MCF 10A (cell line): ENCODE measurements at places on chromosomes 12 and 14.

- H3K4me1 ChIP-seq: peaks cover 18% of the 10 kb centered on the region
- H3K4me3 ChIP-seq: no peak overlapping the region
- no peak overlapping the region for H3K27ac ChIP-seq
- no peak for DNase-seq
These were observed 29.5 kb downstream of the SPPL3 start for GRCh38 chr12:120874547-120875245.

DNA sequence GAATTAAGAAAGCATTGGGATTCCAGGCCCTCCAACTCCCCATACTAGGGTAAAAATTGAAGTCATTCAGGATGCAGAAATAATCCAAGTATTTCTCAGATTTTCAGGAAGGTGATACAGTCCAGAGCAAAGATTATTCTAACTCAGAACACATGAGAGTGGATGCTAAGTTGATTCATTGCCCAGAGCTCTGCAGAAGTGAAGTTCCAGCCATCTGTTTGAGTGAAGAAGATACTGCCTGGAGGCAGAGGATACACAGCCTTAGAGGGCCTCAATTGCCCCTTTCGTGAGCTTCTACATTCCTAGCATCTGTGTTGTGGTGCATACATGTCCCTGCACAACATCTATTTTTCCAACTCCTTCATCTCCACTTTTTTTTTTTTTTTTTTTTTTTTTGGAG, 36.9 kb upstream of the SMUG1 start:
- H3K4me3 ChIP-seq: no peak overlapping the region
- H3K27ac ChIP-seq: no peak overlapping the region
- H3K4me1 ChIP-seq: peaks cover 17% of the 10 kb centered on the region
- peaks cover 4% of the 10 kb centered on the region for H3K36me3 ChIP-seq

DNA sequence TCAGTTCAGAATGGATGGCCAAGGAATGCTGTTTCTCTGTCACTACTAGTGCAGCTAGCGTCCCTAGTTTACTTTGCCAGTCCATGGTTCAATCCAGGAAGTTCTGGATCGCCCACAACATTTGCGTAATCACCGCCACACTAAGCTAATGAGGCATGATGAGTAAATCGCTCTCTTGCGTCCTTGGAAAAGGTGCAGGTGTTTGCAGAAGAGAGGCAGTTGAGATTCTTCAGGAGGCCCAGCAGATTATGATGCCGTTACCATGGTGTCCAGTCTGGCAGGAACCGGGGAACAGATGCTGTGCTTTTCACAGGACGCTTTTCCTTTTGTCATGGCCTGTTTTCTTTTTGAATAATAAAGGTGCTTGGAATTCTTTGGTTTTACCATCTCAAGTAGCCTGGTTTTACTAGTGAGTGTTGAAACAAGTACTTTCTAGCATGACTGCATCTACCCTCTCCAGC, 9.0 kb downstream of the TPH2 start:
- H3K27ac ChIP-seq: no peak overlapping the region
- peaks cover 40% of the 10 kb centered on the region for H3K27me3 ChIP-seq
- DNase-seq: peak; percentile 85

GRCh38 chr12:42652048-42652447, 62.5 kb upstream of the PRICKLE1 start:
- H3K4me3 ChIP-seq: no peak overlapping the region
- no peaks in the 10 kb centered on the region for H3K36me3 ChIP-seq
- no peaks in the 10 kb centered on the region for H3K27me3 ChIP-seq

GRCh38 chr14:104130974-104131651, 7.3 kb upstream of the KIF26A start:
- peaks cover 55% of the 10 kb centered on the region for H3K27me3 ChIP-seq
- no peaks in the 10 kb centered on the region for H3K36me3 ChIP-seq
- H3K27ac ChIP-seq: no peak overlapping the region
- no peak overlapping the region for H3K4me3 ChIP-seq
- H3K4me1 ChIP-seq: no peaks in the 10 kb centered on the region

DNA sequence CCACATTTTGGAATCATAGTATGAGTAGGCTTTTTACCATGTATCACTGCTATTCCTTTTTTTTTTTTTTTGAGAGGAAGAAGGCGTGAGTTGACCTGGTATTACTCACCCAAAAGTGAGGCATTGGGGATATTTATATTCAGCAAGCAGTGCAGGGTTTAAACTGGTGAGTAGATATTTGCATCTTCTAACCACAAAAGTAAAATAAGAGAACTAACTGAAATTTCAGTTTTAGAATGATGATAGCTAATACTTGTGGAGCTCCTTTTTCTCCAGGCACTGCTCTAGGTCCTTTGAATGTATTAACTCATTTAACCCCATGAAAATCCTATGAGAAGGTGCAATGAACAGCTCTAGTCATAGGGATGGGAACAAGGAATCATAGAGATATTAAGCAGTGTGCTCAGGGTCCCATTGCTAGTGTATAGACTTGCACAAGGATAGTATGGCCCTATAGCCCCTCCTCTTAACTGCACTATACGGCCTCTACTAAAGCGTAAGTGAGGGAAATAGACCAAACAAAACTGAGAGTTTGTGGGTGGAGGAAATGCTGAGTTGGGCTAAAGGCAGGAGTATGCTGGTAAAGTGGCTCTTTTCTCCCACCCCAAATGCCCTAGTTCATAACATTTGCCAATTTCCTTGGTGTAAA, 104.3 kb upstream of the MAX start:
- H3K4me3 ChIP-seq: no peak overlapping the region
- peaks cover 26% of the 10 kb centered on the region for H3K4me1 ChIP-seq
- H3K36me3 ChIP-seq: no peaks in the 10 kb centered on the region

DNA sequence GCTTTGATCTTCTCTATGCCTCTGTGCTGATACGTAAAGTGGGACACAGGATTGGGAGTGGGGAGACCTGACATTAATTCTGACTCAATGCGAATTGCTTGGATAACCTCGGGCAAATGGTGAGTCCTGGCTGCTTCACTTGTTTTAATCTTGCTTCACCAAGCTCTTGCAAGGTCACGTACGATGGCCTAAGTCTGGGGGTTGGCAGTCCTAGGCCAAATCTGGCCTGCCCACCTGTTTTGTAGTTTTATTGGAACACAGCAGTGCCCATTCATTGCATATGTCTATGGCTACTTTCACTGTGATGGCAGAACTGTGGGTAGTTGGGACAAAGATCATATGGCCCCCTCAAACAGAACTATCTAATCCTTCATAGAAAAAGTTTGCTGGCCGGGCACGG, 13.4 kb downstream of the CLSTN3 start:
- H3K4me3 ChIP-seq: no peak overlapping the region
- no peak for DNase-seq
- H3K36me3 ChIP-seq: peaks cover 52% of the 10 kb centered on the region
- no peaks in the 10 kb centered on the region for H3K4me1 ChIP-seq
- no peak overlapping the region for H3K27ac ChIP-seq

DNA sequence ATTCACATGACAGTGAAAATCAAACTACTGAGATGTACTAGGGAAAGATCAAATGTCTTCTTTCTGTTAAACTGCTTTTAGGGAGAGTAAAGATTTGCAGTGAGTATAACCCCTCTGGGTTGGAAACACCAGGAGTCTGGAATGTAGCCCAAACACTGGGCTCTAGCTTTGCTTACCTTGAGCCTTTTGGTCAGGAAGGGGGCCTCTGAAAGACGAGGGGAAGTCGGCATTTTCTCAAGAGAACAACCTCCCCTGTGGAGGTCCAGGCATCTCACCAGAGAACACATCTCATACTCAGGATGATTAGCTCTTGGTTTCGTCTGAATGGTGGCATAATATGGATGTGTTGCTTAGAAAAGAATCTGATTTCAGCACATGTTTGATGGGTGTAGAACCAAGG, 169.0 kb downstream of the ZFP36L1 start:
- H3K4me1 ChIP-seq: no peaks in the 10 kb centered on the region
- no peaks in the 10 kb centered on the region for H3K27me3 ChIP-seq
- H3K27ac ChIP-seq: no peak overlapping the region
- peaks cover 10% of the 10 kb centered on the region for H3K36me3 ChIP-seq

DNA sequence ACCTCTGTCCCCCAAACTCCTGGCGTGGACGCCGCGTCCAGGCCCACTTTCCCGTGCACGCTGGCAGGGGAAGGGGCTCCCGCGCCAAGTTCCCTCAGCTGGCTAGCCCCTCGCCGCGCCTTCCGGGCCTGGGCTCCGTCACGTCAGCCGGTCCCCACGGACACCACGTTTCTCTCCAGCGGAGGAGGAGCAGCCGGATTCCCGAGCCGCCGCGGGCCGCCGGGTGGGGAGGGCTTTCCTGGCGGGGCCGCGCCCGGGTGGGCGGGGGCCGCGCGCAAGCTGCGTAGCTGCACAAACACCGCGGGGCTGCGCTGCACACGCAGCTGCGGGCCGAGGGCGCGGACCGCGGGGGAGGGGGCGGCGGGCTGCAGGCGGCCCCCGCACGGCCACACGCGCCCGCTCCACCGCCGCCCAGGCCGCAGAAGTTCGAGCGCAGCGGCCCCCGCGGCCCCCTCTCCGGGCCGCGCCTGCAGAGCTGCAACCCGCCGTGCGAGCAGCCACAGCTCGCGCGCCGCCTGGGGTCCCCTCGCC, 45.1 kb upstream of the PNMA1 start:
- H3K27me3 ChIP-seq: no peaks in the 10 kb centered on the region
- H3K4me1 ChIP-seq: peaks cover 35% of the 10 kb centered on the region
- peak; percentile 38 for DNase-seq
- peak overlapping the region; percentile 86 for H3K4me3 ChIP-seq

DNA sequence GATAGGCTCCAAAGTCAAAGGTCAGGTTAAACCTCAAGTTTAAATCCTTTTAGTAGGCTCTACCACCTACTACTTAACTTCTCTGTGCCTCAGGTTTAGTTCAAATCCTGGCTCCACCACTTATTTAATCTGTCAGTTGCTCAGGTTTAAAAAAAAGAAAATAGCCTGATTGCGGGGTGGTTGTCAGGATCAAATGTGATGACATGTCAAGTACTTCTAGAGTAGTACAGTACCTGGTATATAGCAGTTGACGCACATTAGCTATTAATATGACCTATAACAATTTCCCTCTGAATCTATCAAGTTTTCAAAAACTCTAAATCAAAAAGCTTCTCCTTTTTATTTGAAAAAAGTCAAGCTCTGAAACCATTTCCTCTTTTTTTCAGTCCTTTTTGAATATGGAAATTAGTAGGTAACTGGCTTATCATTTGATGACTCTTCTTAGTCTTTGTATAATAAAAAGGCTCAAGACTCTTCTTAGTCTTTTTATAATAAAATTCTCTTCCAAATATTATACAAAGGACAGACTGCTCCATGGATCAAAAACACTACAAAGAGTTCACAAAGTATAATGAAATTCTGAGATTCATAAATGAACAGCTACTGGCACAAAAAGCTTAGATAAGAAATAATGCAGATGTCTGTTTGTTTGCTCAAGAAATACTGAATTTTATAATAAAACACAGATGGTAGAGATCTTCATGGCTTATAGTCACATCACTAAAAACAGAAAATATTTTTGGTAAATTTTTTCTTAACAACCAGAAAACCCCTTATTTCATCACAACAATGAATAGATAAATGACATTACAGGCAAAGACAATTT, 5.0 kb downstream of the OSBPL8 start:
- H3K4me3 ChIP-seq: no peak overlapping the region
- DNase-seq: no peak
- no peak overlapping the region for H3K27ac ChIP-seq
- H3K36me3 ChIP-seq: peaks cover 12% of the 10 kb centered on the region

DNA sequence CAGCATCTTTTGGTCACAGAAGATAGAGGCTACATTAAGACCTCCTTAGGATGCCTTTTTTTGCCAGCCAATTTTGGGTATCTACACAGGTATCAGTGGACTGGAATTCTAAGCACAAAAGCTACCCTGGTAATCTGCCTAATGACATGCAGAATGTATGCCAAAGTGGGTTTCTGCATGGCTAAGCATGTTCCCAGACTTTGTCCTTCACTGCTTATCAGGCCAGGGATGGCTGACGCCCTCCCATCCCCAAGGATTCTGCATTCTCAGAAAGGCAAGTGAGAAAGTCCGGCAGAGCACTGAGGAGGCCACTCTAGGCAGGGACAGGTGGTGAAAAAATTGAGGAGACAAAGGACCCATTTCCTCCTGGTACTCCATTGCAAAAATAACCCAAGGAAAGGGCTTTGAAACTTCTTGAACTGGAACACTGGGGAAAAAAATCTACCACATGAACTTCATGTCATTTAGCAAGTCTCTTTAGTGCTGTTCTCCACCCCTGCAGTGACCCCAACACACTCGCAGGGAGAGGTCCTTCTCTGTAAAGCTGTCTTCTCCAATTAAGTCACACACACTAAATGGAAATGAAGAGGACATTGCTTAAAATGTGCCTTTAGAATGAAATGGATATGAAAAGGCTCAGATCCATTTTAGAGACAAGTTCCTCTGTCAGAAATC, 91.7 kb upstream of the MAX start:
- H3K27ac ChIP-seq: no peak overlapping the region
- H3K27me3 ChIP-seq: no peaks in the 10 kb centered on the region
- no peak for DNase-seq
- H3K4me1 ChIP-seq: no peaks in the 10 kb centered on the region
- no peak overlapping the region for H3K4me3 ChIP-seq
- H3K36me3 ChIP-seq: no peaks in the 10 kb centered on the region

GRCh38 chr12:109892748-109893147, 7.3 kb upstream of the TCHP start:
- no peak for DNase-seq
- no peak overlapping the region for H3K4me3 ChIP-seq
- peaks cover 19% of the 10 kb centered on the region for H3K4me1 ChIP-seq
- no peaks in the 10 kb centered on the region for H3K27me3 ChIP-seq
